ENCODE measurements at places on chromosomes 12 and 14.
A peak's percentile ranks its signal among the peaks of the same experiment; 100 is the strongest.

- DNase-seq = no peak
These were observed 138.6 kb downstream of the PAWR start for GRCh38 chr12:79552192-79552591.

- DNase-seq = no peak
These were observed 40.2 kb downstream of the UBE3B start for GRCh38 chr12:109517619-109518018.

- DNase-seq = no peak
These were observed 38.8 kb downstream of the CACNA2D4 start for GRCh38 chr12:1879633-1880032.

DNA sequence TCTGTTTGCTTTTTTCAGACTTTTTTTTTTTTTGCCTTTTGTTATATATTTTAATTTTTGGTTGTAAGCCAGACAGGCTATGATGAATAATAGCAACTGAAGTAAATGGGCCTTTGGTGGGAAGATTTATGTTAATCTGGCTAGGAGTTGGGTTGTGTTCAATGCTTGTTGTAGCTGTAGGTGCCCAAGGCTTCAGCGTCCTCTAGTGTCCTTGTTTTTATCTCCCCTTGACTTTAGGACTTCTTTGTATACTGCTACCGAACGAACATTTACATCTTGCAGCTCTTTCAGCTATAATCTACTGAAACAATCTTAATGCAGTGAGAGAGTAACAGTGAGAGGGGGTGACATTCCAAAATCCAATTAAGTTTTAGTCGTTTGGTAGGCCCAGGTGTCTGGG lies 848.4 kb upstream of the FBXO33 start:
- no peak for DNase-seq

- peak; percentile 26 for DNase-seq
These were observed 1.2 kb downstream of the DYRK2 start for GRCh38 chr12:67649570-67650387.

- no peak for DNase-seq
These were observed 38.4 kb upstream of the TMEM132C start for GRCh38 chr12:128228581-128228980.

- no peak for DNase-seq
These were observed 121.1 kb downstream of the PRMT8 start for GRCh38 chr12:3611860-3612703.

- DNase-seq = no peak
These were observed 19.8 kb downstream of the INSM2 start for GRCh38 chr14:35553808-35554207.

- DNase-seq = no peak
These were observed 12.3 kb upstream of the PPFIBP1 start for GRCh38 chr12:27511723-27512045.

GRCh38 chr14:53127151-53127550 lies 26.0 kb downstream of the DDHD1 start:
- no peak for DNase-seq

DNA sequence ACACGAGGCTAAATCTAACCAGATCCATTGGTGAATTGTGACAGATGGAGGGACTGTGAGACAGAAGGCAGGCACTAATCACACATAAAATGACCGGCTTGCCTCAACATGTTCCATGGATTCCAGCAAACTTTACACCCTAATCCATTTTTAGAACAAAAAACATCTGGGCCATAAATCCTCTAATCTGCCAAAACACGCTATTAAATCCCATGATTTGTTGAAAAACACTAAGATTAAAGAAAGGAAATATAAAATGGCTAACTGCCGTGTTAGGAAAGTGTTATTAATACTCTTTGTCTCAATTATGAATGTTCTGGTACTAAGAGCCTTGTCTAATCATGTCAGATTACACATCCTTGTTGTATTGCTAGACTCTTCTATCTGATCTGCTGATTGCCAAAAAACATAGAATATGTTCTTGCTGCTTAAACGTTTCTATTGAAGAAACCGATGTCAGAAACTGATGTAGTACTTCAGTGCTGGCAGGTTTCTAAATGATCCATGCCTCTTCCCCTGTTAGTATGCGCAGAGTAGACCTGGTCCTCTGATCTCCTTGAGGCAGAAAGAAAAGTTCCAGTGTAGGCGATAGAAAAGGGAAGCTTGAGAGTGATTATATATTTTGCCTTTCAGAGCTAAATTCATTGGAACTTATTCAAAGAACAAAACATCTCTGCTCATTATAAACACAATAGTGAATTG lies 384.9 kb downstream of the SOX5 start:
- no peak for DNase-seq

GRCh38 chr12:94225506-94225905 lies 77.1 kb downstream of the PLXNC1 start:
- no peak for DNase-seq

GRCh38 chr14:75059642-75060041 lies 4.2 kb downstream of the ACYP1 start:
- no peak for DNase-seq

- DNase-seq = no peak
These were observed 62.9 kb upstream of the ATP2A2 start for GRCh38 chr12:110217996-110218674.

DNA sequence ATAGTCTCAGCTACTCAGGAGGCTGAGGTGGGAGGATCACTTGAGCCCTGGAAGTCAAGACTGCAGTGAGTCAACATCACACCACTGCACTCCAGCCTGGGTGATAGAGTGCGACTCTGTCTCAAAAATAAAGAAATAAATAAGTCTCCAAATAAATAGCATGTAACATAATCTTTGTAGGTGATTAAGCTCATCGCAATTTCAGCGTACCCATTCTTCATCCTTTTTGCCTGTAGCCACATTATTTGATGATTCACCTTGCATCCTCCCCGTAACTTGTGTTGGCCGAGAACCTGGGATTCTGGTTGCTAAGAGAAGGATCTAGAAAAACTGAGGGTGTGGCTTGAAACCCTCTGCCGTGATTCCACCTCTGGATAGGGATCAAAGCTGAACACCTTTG lies 115.1 kb downstream of the GALC start:
- DNase-seq = no peak

DNA sequence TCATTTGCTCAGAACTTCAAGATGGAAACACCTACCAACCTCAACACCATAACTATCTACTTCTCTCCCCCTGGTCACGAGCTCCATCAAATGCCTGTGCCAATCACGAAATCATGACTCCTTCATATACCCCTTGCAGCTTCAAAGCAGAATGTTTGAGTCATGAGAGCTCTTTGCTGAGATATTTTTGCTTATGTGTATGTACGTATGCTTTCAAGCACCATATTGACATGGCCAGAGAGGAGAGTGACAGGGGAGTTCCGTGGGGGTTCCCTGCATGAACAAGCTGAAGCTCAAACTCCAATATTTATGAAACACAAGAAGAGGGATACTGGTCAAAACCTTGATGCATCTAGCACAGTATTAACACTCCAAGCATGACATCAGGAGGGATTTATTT lies 374.4 kb downstream of the DPF3 start:
- no peak for DNase-seq

DNA sequence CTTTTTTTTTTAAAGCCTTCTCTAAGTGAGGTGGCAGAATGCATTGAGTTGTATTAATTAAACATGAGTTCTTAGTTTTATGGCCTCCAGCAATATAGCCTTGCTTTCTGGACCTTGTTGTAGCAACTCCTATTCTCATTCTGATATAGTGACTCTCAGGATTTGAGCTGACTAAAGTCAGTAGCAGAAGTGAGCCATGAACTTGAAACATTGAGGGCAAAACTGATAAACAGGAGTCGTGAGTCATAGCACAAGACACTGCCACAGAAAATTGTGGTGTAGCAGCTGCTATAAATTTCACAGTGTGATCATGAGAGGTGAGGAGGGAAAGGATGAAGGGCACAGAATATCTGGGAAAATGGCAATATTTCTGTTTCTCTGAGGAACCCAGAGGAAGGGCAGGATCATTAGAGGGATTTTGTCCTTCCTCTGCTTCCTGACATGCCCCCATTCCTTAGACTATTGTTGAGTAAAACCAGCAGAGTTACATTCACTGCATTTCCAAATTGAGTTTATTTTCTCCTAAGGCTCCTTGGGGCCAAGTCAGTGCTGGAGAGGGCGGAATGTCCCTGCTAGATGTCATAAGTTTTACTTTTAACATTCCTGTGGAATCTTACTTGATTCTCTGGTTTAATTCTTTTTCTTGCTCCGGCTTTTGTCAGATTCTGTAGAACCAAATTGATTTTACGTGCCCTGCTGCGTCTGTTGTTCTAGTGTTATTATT lies 7.5 kb downstream of the KLRG1 start:
- peak; percentile 23 for DNase-seq

DNA sequence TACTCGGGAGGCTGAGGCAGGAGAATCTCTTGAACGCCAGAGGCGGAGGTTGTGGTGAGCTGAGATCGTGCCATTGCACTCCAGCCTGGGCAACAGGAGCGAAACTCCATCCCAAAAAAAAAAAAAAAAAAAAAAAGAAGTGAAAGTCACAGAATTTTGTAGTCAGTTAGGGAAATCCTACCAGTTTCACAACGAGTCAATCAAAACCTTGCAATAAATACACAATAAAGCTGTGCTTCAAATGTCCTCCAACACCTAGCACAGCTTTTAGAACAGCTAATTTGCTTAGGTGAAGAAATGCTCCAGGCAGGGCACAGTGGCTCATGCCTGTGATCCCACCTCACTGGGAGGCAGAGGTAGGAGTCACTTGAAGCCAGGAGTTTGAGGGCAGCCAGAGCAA lies 112.8 kb upstream of the ATF7IP start:
- DNase-seq = no peak

GRCh38 chr12:53063708-53064612 lies 14.1 kb downstream of the TNS2 start:
- DNase-seq = no peak

DNA sequence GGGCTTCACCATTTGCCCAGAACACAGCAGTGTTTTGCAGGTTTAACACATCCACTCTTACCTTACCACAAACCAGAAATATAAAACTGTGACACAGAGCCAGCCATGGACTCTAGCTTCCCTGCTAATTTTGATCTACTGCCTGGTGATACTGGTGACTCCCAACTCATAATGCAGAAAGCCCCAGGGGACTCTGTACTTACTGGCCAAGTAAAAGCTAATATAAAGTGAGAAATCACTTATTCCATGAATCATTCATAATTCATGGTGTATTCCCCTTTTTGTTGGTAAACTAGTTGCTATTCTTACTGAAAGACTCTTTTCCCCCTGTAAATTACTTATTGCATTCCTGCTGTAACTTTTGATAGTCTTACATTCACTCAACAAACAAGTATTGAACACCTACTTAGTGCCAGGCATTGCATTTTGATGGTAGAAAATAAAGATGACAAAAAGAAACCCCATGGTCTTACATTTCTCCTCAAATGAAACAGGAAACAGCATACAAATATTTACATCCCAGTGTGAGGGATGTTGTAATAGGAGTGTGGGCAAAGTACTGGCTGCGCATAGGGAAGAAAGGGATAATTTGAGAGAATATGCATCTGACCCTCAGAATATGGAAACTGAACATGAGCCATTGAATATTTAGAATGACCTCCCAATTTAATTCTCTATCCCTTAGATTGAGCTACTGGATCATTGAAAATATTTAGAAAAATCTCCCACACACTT lies 279.6 kb downstream of the PDZRN4 start:
- DNase-seq = no peak

GRCh38 chr14:59358102-59358501 lies 107.1 kb downstream of the GPR135 start:
- DNase-seq = no peak

GRCh38 chr12:45483571-45483970 lies 245.9 kb upstream of the ARID2 start:
- no peak for DNase-seq

DNA sequence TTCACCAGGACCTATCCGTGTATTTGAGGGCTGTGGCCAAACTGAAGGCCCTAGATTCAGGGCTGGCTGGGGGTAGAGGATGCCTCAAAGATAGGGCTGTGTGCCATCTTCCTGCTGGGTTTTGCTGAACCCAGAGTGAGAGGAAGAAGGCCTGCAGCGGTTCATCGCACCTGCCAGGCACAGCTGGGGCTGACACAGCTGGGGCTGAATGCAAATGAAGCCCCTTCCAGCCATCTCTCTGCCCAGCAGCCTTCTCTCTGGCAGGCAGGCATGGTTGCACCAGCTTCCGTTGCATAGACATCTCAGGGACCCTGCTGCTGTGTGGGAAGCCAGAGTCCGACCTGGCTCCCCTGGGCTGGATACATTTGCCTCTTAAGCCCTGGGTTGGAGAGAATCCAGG lies 152.4 kb downstream of the TSPAN9 start:
- no peak for DNase-seq

DNA sequence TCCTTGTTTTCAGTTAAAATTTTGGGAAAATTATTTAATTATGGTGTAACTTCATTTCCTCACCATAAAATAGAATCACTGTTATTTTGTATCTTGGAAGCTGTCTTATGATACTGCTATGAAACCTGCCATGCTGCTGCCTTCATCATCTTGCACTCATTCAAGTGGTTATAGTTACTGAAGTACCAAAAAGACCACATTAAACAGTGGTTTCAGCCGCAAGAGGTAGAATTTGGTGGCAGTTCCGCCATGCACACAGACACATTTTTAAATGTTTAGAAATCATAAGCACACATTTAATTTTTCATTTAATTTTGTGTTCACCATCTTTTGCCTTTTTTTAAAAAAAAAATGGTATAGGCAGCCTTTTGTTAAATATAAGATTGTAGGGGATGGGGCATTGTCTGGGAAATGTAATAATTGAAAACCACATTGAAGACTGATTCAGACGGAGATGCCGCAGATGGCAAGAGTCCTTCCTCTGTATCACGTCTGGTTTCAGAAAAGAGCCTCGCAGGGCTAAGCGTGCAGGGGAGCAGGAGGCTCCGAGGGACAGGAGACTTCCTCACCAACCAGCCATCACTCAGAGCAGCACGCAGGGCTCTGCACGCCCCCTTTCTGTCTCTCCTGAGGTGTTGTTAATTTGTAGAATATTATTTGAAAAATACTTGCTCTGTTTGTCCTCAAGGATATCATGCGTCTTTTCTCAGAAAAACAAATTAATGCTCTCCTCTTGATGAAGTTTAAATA lies 115.2 kb upstream of the PELI2 start:
- DNase-seq = peak; percentile 5

- no peak for DNase-seq
These were observed 77.4 kb downstream of the KIF26A start for GRCh38 chr14:104215706-104216334.

GRCh38 chr12:130463275-130463658 lies 125.6 kb downstream of the PIWIL1 start:
- no peak for DNase-seq

Measured in GM19239 (cell line).